ENCODE measurements at places on chromosomes 7 and 10.

DNA sequence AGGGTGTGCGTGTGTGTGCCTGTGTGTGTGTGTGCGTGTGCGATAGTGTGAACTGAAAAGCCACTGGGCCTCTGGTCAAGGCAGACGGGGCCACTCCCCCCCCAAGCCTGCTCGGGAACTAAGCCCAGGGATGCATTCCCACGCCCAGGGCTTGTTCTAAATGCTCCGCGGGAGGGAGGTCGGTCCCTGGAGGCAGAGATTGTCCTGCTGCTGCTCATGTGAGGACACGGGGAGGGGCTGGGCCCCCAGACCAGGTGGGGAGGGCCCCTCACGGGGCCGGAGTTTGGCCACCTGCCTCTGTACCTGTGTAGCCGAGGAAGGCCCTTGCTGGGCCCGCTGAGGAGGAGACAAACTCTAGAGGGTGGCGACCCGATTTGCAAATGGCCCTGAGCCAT lies 93.9 kb downstream of the PDGFA start:
- no peak for DNase-seq

GRCh38 chr10:15231426-15231825 lies 62.9 kb upstream of the NMT2 start:
- DNase-seq: no peak

GRCh38 chr7:155850766-155851678 lies 38.8 kb upstream of the SHH start:
- no peak for DNase-seq

GRCh38 chr10:132139526-132139925 lies 47.2 kb upstream of the DPYSL4 start:
- no peak for DNase-seq

DNA sequence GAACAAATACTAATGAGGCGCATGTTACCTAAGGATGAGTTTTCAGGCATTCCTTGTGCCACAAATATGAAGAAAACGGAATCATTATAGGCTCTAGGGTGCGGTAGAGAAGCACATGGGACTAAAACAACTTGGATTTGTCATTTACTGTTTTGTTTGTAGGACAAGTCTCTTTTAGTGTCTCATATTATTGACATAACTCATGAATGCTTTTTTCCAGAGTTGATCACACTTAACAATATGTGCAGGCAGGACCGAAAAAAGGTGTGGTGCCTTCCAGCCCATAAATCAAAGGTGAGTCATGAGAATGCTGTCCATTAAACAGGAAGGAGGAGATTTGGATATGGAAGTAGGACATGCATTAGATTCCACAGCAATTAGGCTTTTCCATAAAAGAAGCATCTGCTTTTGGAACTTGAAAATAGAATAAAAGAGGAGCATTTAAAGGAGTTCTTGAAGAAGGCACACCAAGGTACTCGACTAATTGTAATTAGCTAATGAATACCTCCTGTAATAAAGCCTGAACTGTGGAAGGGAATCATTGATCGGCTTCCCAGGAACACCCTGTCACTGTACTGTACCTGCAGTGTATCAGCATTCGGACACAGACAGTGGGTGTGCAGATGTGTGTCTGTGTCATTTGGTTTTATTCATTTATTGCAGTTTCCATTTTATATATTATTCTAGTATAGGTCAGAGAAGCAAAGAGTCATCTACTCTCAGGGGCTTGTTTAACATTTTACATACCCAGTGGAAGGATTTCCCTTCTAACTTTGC lies 119.7 kb upstream of the KLF14 start:
- no peak for DNase-seq

DNA sequence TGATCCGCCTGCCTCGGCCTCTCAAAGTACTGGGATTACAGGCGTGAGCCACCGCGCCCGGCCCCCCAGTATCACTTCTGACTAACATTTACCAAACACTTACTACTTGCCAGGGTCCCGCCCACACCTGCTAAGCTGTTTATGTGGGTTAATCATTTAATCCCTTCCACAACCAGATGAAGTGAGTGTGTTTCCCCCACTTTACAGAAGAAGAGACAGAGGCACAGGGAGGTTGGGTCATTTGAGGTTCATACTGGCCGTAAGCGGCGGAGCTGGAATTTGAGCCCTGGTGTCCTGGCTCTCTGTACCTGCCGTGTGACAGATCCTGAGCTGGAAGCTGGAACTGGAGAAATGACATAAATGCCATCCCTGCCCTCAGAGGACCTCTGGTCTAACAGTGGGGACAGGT lies 15.1 kb upstream of the VPS37D start:
- DNase-seq: no peak

DNA sequence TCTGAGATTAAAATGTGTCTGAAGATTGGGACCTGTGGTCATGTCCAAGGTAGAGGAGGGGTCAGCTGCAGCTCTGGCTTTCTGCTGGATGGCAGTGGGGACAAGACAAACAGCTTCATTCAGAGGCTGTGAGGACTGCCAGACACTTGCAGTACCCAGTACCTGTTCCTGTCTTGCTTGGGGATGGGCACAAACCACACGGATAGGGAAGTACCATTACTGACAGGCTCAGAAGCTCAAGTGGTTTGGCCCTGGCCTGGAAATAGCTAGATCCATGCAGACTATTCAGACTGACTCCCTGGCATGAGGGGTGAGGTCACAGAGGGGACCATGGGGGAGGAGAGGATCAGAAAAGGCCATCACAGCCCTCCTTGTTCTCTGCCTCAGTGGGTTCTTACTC lies 56.0 kb upstream of the COMTD1 start:
- no peak for DNase-seq

DNA sequence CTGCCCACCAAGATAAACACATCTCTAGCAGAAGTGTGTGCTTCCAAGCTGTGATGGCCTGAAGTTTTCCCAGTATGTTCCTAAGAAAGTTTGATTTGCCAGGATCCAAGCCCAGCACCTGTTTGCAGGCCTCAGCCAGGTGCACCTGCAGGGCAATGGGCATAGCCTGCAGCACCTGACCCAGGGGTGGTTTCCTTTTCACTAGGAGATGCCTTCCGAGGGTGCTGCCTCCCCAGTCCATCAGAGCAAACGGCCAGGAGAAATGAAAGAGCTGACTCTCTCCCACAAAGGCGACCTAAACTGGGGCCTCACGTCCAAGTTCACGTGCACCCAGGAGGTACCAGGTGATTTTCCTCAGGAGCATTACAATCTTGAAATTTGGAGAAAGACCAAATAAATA lies 7.1 kb downstream of the UCMA start:
- DNase-seq: no peak

DNA sequence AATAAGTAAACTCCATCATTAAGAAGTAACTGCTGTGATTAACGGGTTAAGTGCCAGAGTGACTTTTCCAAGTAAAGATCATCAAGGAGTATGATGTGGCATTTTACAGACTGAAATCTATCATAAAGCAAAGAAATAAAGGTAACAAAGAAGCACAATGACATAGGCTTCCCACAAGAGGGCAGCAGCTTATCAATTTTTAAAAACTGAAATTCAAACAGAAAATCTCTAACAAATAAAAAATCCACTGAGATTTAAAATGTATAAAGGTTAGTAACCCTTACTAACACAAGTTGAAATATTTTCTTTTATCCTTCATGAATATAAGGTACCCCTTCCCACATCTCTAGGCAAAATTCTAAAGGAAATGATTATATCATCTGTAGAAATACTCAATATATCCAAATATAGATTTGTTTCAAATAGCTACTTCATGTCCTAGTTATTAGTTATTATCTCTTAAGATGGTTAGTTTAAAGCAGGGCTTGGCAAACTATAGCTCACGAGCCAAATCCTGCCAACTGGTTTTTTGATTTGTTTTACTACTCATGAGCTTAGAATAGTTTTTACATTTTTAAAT lies 29.2 kb downstream of the FAM3C start:
- peak; percentile 11 for DNase-seq

DNA sequence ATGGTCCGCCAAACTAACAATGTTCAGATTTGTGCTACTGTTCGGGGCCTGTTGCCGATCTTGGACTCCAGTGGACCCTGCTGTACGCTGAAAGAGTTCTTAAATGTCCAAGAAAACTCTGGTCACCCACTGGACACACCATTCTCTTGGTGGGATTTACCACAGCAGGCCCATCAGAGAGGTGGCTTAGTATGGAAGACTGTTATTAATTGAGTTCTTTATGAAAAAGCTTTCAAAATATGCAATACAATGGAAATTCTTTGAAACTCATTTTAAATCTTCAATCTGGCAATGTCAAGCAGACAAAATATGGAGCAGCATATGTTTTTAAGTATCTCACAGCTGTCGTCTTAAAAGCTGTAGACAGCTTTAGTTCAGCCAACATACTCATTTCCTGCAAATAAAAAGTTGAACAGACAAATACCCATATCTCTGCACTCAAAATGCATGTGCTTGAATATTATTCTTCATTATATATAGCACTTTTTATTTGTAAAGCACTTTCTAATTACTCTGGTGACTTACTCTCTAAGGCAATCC lies 37.4 kb upstream of the GRM8 start:
- DNase-seq: no peak

GRCh38 chr10:128063736-128064107 lies 62.5 kb downstream of the MKI67 start:
- DNase-seq: no peak

DNA sequence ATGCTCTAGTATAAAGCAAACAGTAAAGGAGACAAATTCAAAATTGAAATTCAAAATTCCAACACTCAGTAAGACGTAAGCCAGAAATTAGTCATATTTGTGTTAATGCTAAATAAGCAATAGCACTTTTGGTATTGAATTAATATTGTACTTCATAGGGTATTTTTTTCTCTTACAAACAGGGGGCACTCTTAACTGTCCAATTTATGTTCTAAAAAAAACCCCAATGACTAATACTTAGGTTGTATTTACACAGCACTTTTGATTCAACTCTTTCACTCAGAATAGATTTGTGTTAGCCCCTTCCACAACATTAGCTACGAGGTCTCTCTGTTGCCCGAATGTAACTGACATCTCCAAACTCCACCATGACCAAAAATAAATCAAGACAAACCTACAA lies 284.9 kb upstream of the COBL start:
- no peak for DNase-seq

DNA sequence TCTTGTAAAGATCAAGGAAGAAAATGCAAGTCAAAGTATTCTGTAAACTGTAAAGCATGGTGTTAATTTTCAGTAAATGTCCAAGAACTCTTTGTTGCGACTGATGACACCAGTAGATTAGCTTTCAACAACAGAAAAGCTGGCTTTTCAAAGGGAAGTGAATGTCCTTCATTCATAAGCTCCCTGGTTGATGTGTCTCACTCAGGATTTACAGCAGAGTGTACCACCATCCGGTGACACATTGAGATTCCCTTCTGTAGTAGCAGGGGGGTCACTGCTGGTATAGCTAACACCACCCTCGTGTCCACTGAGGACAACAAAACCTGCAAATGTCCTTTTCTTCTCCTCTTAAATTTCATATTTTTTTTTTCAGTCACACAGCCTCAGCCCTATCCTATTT lies 253.4 kb downstream of the SORCS1 start:
- DNase-seq: no peak

- DNase-seq: no peak
Observed at GRCh38 chr7:46812101-46812675, 769.7 kb downstream of the TNS3 start.

DNA sequence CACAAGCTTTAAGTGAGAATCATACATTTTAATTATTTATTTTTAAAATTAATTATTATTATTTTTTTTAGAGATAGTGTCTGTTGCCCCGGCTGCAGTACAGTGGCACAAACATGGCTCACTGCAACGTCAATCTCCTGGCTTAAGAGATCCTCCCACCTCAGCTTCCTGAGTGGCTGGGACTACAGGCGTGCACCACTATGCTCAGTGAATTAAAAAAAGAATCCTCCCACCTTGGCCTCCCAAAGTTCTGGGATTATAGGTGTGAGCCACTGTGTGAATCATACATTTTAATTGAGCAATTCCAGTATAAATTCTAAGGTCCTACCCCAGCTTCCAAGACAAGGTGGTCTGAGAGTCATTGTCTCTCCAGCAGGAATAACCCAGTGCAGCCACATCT lies 172.4 kb downstream of the JAZF1 start:
- DNase-seq: no peak

DNA sequence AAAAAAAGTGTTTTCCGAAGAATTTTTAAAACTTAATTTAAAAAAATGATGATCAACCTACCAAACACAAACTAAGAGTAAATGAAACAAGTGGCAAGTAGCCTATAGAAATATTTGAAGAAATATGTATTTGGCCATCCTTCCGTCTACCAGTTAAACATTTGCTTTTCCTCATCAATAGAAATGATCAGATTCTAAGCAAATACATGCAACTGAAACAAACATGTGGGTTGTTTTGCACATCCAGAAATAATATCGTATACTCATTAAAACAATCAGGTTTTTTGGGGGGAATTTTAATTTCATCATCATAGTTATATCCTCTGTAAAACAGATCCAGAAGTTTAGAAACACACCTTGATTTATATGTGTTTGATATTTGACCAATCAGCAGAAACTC lies 1011.7 kb downstream of the GATA3 start:
- DNase-seq: no peak

DNA sequence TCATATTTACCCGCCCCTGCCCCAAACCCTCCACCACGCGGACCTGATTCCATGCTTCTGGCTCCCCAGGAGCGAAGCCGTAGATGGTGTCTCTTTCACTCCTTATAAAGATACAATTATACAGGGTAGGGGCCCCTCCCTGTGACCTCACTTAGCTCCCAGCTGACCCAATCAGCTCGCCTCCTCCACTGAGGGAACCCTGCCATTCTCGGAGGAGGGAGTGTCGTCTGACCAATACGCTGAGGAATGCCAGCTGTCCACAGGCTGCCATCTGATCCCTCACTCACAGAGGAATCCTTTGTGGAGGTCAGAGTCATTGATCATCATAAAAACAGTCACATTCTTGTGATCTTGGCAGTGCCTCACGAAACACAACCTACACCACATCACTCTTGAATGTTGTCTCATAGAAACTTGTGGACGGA lies 67.5 kb upstream of the INSIG1 start:
- DNase-seq: no peak

DNA sequence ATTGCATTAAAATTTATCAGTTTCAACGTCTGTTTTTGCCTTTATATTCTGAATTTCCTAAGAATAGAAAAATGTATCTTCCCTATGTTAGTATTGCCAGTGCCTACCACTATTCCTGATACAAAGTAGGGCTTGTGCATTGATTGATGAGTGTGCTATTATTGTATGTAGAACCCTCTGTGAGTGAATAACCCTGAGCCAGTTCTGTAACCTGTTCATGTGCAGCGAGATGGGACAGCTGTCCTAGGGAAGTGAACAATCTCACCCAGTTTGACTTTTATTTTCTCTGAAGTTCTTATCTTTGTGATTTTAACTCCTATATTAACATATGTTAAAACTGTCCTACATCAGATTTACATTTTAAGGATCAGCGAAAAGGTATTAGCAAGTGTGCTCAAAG lies 178.4 kb upstream of the ADO start:
- DNase-seq: no peak

DNA sequence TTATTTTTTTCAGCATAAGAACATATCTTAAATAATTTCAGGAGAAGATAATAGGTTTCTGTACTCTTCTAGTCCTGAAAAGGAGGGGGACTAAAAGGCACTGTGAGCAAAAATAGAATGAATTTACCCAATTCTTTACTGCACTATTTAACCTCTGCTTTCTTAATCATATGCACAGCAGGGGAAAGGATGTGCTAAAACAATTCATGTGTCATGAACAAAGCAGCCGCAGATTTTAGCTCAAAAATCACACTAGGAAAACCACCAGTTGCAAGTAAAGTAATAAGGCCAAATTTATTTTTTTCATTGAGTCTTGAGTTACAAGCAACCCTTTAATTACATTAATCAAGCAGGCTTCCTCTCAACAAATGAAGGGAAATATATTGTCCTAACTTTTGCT lies 80.1 kb downstream of the CABCOCO1 start:
- DNase-seq: no peak

Measured in stimulated activated CD4-positive, alpha-beta T cell treated with anti-CD3 and anti-CD28 coated beads, Interleukin-2, amount 100 ng/mL, for 48 hours (primary cell).